ENCODE measurements at places on chromosomes 11 and 22.

DNA sequence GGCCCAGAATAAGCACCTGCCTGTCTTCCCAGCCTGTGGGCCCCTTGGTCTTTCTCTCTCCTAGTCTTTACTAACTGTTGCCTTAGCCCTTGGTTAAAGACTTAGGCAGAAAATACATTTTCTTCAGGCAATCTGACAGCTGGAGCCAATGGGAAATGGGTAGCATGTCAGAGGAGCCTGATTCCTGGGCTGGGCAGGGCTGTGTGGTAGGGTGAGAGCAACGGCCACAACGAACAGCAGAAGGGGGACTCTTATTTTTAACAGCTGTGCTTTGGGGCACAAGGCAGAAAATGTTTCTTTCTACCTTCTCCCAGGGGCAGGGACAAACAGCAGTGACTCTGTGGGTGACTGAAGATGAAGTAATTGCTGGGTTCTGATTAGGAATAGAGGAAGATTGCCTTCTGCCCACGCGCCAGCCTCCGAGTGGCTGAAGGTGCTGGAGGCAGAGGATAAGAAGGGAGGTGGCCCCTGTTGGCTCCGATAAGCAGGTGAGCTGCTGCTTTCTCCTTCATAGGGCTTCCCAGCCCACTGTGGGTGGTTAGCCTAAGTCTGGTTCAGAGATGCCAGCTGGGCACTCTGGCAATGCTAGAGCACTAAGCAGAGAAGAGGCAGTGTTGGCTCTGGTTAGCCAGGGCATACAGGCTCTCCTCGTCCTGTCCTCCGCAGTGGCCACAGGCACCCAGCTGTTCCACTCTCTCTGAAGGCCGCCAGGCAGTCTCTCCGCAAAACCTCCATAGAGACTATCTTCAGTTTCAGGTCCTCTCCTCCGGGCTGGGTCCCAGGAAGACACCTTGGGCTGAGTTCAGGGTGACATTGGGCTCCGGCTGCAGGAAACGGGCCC is 1.5 kb downstream of the YPEL4 start:
- peak; percentile 76 for DNase-seq

GRCh38 chr11:79536155-79536917 is 95.5 kb upstream of the TENM4 start:
- no peak for DNase-seq

GRCh38 chr11:110075105-110075846 is 17.9 kb upstream of the ZC3H12C start:
- no peak for DNase-seq

- no peak for DNase-seq
These were observed 14.0 kb upstream of the MCHR1 start for GRCh38 chr22:40665312-40665711.

DNA sequence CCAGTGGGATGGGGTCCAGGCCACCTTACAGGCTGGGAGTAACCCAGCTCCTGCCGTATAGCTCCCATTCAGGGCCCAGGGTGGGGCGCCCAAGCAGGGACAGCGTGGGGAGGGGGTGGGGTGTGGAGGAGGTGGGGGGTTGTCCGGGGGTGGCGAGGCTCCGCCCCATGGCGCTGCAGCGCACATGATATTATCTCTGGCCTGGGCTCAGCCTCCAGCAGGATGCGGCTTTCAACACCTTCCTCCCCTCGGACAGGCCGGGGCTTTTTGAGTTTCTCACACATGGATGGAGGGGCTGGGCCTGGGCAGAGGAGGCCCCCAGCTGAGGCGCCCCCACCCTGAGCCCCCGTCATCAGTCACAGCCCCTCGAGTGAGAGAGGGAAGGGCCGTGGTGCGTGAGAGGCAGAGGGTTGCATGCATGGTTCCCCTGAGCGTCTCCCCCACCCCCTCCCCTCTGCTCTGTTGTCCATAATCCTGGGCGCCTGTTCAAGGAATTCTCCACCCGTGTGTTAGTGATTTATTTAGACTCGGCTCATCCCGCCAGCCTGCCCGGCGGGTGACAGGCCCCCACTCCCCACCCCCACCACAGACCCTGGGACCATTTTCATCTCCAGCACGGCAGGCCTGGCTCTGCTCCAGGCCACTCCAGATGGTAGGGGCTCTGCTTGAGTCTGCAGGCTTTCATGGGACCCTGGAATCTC is 44.9 kb downstream of the WNT11 start:
- DNase-seq: no peak

DNA sequence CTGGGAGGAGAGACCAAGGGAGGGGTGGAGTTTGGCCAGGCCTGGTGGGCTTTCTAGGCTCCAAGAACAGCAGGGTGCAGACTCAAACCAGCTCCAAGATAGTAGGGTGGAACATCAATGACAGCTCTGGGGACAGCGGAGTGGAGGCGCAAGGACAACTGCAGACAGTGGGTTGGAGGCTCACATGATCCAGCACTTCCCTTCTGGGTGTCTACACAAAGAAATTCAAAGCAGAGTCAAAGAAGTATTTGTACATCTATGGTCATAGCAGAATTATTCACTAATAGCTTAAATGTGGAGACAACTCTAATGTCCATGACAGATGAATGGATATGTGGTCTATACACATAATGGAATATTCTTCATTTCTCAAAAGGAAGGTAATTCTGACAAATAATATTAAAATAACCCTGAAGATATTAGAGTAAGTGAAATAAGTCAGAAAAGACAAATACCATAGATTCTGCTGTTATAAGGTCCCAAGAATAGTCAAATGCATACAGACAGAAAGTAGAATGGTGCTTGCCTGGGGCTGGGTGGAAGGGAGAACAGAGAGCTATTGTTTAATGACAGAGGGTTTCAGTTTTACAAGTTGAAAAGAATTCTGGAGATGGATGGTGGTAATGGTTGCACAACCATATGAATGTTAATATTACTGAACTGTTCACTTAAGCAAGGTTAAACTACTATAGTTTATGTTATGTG is 5.5 kb upstream of the GAB4 start:
- no peak for DNase-seq

DNA sequence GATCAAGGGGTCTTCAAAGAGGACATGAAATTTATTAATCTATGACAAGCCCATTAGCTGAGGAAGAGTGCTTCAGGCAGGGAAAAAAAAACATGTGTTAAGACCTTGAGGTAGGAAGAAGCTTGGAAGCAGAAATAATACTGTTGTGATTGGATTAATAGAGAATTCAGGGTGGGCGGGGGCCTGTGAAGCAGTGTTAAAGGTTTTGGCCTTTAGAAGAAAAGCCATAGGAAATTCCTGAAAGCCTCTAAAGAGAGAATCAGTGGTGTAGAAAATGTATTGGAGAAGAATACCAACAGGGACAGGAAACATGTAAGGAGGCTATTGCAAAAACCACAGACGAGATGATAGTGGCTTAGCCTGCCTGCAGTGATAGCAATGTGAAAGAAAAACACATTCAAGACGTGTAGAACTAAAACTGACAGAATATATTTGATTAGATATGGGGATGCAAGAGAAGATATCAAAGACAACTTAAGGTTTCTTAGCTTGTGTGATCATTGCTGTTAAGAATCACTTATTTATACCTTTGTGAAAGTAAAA is 404.4 kb upstream of the ANO3 start:
- DNase-seq: no peak

GRCh38 chr22:20526628-20527355 is 19.4 kb downstream of the MED15 start:
- DNase-seq: no peak

DNA sequence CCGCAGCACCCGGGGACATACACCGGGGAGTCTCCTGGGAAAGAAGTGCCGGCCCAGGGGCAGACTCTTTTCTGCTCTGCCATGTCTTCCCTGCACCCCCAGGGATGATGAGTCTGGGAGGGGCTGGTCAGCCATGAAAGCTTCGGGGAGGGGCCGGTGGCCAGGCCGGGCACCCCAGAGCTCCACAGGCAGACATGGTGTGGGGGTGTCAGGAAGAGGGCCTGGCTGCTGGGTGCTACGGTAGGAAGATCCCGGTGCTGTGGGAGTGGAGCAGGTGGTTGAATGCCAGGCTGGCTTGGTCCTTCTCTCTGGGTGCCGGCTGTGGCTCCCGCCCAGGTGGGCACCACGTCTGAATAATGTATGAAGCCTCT is 17.4 kb downstream of the LSP1 start:
- no peak for DNase-seq

- no peak for DNase-seq
These were observed 177.5 kb downstream of the TMEM135 start for GRCh38 chr11:87215236-87215635.

DNA sequence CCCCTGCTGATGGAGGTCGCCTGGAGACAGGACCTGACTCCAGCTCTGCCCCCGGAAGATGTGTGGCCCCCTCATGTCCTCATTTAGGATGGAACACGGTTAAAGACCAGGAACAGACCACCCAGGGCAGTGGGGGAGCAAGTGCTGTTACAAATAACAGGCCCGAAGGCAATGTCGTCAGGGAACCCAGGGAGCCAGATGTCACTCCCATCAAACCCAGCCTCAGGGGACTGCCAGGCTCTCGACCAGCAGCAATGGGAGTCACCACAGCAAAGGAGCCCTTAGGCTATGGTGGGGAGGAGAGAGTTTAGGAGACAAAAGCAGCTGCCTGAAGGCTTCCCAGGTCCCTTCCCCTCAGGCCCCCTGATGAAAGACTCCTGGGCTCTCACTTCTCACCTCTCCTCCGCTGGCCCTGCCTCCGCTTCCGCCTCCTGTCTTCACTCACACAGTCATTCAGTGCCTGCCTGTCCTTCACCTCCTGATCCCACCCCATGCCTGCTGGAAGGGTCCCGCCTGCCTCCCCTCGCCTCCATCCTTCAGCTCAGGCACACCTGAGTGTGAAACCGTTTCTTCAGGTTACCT is 4.4 kb downstream of the RPS19BP1 start:
- no peak for DNase-seq

DNA sequence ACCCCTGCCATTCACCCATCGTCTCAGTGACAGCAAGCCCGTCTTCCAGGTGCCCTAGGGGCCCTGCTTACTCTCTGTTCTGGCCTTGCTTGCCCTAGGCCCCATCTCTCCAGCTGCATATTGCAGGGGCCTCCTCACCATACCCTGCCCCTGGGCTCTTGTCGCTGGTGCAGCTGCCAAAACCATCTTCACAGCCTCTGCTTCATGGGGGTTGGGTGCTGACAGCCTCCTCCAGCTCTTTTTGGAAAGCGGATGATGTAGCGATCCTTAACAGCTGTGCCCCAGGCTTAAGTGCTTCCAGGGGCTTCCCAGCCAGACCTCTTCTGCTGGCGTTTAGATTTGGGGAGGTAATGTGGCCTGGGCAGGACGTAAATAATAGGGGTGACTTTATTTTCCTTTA is 61.2 kb upstream of the SUSD2 start:
- no peak for DNase-seq

- no peak for DNase-seq
These were observed 101.7 kb downstream of the CWC15 start for GRCh38 chr11:94871491-94872185.

GRCh38 chr22:26431261-26431995 is 2.4 kb downstream of the ASPHD2 start:
- DNase-seq: no peak

- DNase-seq: no peak
These were observed 213.4 kb upstream of the SYN3 start for GRCh38 chr22:33271390-33272161.

DNA sequence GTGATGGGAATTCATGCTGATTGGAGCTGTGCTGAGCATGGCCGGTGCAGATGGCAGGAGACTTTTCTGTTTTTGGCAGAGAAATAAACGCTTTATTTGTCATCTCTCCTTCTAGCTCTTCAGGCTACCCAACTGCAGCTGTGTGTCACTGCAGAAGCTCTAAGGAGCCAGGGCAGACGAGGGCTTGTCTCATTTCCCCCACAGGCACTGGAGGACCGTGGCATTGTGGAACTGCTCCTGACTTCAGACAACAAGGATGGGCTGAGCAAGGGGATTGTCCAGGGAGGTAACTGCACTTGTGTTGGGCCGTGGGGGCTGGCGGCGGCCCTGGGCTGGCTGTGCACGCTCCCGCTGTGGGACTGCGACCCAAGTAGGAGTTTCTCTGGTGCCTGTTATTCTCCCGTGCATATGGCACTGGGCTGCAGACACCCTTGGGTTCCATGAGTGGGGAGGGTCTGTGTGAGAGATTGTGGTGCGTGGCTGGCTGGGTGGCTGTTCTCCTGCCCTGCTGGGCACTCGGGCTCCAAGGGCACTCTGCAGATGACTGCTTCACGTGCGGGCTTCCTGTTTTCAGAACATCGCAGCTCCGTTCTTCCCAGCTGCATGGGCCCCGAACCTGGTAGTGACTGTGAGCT is 27.2 kb downstream of the GLB1L2 start:
- DNase-seq: no peak

DNA sequence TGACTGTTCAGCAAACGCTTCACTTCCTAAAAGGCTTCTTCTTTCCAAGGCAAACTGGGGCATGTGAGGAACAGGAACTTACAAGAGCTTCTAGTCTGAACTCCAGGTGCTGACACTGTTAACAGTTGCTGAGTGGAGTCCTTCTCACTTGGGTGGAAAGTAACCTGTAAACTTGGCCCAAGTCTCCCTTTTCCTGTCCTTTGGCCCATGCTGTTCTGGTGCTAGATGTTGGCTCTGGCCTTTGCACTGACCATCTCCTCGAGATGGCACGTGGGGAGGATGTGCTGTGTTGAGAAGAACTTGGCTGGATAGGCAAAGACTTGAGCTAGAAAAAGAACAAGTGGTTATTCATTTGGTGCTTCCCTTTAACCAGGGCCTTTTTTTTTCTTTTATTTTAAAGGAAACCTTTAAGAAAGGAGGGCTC is 53.6 kb downstream of the PTPRJ start:
- DNase-seq: no peak

DNA sequence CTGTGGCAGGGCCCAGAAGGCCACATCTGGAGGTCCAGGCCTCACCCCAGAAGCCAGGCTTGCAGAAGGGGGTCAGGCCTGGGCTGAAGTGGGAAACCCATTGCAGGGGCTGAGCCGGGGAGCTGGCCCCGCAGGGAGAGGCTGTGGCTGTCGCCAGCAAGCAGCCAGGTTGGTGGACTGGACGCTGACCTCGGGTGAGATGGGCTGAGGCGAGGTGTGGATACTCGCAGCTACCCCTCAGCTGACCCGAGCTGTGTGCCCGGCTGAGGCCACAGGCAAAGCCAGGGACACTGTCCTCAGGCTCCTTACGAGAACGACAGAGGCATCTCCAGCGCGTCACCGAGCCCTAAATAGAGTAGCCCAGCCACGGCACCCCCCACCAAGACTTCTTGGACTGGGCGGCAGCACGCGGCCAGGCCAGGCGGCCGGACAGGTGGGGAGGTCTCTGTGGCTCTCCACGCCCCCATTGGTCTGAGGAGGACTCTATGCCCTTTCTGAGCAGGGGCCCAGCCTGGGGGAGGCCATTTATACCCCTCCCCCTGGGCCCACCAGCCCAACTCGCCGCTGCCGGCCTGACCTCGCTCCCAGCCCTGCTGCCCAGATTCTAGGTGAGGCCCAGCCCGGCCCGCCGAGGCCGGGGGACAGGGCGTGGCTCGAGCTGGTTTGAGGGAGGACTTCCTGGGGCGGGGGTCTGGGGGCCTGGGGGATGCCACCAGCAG is at the start of gene TNNI2:
TSS of gene TNNI2 (plus strand) at position 556 of the 719 bp plus-strand sequence. CDS start 716 bp downstream, outside the sequence.
- no peak for DNase-seq

GRCh38 chr11:127461241-127462064 is 460.9 kb upstream of the KIRREL3 start:
- DNase-seq: no peak

- DNase-seq: no peak
These were observed 40.5 kb downstream of the LRRC32 start for GRCh38 chr11:76629853-76630599.

All from hematopoietic multipotent progenitor cell (in vitro differentiated cells).